ENCODE measurements at places on chromosomes 1 and 21. TPM values are rescaled to one million over a fixed set of nuclear protein-coding genes. Genes with fewer than 3 reads are reported as not detected.

Gene KCNE2
- not detected for total RNA-seq

Gene DTL
- total RNA-seq, result 8.0 TPM

Gene LCE3E
- not detected for total RNA-seq

Gene PLA2G5
- total RNA-seq, result not detected

Gene SPATC1L
- 27.1 TPM for total RNA-seq

Gene EDARADD
- not detected for total RNA-seq

Gene TMEM63A
- 29.7 TPM for total RNA-seq

Gene AMY1C
- not detected for total RNA-seq

Gene STMN1
- total RNA-seq, result 106 TPM

Gene RNU1-4
- total RNA-seq, result under 0.01 TPM

Gene TNFRSF14
- total RNA-seq, result 86.1 TPM

Gene SPRR4
- not detected for total RNA-seq

Gene ESPN
- 0.15 TPM for total RNA-seq

DNA sequence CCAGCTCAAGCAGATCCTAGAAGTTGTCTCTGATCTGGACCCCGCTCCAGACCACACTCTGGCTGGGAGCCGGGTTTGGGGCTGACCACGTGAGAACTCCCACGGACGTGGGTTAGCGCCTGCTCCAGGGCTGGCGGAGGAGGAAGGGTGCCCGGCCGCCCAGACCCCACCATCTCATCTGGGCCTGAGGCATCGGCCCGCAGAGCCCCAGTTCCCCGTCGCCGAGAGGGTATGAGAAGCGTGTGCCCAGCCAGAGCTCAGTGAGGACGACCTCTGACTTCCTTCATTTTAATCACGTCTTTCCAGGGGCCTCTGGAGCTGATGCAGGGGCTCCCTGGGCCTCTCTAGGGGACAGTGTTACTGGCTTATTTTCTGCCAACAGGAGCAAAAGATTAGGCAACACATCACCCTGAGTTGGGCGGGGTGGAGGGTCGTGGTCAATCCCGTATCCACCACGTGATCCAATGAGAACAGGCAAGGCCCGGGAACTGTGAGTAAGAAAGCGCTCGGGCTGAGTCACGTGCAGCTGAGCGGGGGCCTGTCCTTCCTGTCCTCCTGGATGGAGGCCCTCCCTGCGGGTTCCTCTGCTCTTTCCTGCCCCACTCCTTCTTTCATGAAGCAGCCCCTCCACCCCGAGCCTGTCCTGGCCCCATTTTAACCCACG is 81.1 kb downstream of the SIK1 start:
- no peak for DNase-seq

DNA sequence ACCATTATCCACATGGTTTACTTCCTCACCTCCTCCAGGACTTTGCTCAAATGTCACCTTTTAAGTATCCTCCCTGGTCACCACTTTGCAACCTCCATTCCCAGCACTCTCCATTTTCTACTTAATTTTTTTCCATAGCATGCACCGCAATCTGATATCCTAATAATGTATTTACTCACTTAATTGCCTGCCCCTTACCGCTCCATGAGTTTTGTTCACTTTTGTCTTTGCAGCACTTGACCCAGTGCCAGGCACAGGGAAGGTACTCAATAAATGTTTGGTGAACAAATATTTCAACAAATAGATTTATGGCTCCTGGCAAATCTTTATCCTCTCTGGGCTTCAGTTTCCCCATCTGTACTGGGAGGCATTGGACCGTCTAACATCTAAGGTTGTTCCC is 53.6 kb downstream of the UBE2T start:
- no peak for DNase-seq

DNA sequence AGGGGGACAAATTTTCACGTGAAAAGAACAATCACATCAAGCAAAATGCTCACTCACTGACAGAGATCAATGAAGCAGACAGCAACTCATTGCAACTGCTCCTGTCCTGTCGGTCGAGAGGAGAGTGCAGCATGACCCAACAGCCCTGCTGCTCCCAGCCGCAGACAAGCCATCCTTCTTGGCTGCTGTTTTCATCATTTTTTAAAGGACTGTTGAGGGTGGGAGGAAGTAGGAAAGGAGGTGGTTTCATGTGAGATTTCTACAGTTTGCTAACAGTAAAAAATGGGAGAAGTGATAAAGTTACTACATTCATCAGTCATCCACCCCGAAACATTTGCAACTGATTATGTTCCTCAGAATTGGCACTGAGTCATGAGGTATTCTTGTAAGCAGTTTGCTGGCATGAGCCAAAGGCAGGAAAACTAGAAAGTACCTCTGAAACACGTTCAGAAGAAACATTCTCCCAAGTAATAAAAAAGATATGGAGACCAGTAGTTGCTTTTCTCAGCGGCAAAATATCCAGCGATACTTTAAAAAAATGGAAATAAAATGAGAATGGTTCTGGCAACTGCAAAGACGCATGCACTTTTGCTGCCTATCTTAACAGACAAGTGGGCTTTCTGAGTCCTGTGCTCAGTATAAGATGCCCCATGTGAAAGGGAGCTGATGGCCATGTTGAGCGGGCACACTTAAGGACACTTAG is 72.0 kb upstream of the CLDN14 start:
- DNase-seq, result no peak

GRCh38 chr1:58854576-58854975 is 70.7 kb upstream of the JUN start:
- no peak for DNase-seq

DNA sequence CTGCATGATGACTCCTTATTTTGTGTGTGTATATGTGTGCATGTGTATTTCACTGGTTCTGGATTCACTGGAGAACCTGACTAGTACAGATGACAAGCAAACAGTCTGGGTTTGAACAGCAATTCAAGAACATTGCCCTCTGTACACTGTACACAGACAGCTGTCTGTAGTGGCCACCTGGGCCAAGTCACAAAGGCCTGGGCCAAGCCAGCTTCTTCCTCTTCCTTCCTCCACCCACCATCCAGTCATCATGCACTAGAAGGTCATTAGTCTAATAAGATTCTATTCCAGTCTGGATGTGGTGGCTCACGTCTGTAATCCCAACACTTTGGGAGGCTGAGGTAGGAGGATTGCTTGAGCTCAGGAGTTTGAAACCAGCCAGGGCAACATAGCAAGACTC is 155.9 kb downstream of the ELAVL4 start:
- DNase-seq, result no peak

DNA sequence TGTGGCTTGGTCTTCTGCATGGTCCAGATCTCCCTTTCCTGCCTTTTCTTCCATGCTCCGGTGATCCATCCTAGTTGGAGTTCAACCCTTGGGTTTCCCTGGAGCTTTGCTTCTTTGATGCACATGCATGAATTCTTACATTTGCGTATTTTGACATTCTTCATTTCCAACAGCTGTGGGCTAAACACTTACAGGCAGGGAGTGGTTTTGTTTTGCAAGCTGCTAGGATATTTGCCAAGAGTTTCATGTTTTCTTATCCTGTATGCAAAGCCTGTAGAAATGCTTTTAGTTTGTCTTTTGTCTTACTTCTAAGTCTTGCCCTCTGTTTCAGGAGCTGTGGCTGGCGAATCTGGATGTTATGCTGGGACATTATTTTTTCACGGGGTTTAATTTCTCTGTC is 90.3 kb upstream of the PAXBP1 start:
- no peak for DNase-seq

- DNase-seq, result no peak
These were observed 43.2 kb downstream of the DNM3 start for GRCh38 chr1:171884475-171884874.

DNA sequence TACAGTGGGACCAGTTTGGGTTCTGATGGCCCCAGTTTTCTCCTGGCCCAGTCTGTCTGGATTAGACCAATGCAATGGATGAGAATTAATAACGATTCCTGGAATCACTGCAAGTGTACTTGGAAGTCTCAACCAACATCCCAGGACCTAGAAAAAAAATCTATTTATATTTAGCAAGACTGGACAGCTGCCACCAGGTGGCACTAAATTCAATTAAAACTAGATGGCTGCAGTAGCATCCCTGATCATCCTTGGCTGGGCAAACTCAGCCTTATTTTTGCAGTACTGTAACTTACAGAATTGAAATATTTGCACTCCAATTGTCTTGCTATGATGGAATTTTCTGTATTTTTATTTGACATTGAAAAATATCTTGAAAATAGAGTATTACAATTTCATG is 165.7 kb downstream of the NCAM2 start:
- peak; percentile 22 for DNase-seq

DNA sequence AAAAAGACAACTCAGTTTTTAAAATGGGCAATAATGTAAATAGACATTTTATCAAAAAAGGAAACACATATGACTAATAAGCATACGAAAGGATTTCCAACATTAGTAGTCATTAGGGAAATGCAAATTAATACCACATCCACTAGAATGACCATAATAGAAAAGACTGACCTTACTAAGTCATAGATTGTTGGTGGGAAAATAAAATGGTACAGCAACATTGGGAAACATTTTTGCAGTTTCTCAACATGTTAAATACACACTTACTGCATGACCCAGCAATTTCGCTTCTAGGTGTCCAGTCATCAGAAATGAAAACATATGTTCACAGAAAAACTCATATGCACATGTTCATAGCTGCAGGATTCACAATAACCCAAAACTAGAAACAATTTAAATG is 29.9 kb upstream of the SLC44A3 start:
- DNase-seq, result no peak

- no peak for DNase-seq
These were observed 14.8 kb downstream of the CTSK start for GRCh38 chr1:150793221-150793620.

GRCh38 chr1:31368611-31369107 is 4.2 kb downstream of the FABP3 start:
- DNase-seq, result no peak

GRCh38 chr21:44062380-44062779 is 44.8 kb upstream of the PWP2 start:
- DNase-seq, result no peak

DNA sequence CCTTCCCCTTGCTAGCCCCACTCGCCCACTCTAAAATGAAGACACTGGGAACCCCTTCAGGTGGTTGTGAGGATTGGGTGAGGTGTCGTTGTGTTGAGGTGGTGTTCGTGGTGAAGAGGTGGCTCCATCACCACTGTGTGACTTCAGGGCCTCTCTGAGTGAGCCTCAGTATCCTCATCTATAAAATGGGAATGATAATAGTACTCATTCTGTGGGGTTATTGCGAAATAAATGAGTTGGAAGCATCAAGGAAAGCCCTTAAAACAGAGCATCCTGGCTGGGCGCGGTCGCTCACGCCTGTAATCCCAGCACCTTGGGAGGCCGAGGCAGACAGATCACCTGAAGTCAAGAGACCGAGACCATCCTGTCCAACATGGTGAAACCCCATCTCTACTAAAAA is 6.7 kb upstream of the MARCKSL1 start:
- DNase-seq, result no peak

DNA sequence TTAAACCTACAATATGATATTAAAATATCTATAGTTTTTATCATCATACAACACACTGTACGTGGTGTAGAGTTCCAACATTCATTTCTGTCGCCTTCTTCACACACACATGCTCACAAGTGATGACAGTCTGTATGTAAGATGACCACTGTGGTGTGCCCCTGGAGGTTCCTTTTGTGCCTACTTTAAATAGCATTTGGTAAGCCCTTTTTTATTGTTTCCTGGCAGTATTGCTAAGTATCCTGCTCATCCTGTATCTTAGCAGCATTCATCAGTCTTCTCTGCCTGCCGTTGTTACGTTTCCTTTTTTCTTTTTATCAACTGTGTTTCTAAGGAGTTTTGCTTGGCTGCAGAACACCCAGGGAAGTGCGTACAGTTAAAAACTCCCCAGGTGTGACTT is 231.4 kb downstream of the CHRM3 start:
- DNase-seq, result no peak

DNA sequence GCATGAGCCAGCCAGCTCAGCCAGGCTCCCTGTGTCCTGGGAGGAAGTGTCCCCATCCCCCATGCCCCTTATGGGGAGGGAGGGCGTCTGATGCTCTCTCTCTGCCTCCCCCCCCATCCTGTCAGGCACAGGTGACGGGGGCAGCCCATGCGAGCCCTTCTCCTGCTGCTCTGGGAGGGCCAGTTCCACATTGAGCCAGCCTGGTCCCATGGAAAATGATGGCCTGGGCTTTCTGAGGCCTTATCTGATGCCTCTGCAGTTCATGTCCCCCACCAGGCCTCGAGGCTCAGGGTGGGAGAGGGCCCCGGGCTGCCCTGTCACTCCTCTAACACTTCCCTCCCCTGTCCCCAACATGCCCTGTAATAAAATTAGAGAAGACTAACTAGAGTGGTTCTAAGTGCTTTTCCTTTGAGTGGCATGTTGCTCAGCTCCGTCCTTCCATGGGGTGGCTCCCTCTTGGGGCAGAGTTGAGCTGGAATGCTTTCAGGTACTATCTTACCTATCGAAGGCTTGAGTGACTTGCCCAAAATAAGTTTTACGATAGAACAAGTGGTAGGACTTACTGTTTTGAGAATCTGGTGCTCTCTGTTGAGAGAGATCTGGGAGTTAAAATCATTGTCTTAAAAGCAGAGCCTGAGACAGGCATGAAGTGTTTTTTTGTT is 1.8 kb upstream of the MTFR1L start:
- no peak for DNase-seq

- DNase-seq, result no peak
These were observed at the start of gene KCNK2 for GRCh38 chr1:215082532-215083382. Gene KCNK2, plus strand, starts transcription at chr1:215082737. Its CDS starts 649 bp downstream, at chr1:215083386.

DNA sequence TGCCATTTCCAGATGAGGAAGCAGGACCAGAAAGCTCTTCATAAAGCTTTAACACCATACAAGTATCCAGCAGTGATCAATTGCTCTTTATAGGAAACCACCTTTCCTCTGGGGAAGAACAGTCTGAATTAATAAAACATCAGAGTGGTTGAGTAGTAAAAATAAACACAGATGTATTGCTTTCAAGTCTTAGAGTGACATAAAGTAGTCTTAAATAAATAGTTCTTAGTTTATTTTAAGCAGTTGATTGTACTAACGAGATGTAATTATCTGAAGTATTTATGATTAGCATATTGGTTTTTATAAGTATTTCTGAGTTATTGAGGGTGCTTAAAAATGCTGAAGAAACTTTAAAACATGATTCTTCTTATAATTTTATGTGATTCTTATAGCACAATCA is 67.0 kb downstream of the PRKAA2 start:
- no peak for DNase-seq

DNA sequence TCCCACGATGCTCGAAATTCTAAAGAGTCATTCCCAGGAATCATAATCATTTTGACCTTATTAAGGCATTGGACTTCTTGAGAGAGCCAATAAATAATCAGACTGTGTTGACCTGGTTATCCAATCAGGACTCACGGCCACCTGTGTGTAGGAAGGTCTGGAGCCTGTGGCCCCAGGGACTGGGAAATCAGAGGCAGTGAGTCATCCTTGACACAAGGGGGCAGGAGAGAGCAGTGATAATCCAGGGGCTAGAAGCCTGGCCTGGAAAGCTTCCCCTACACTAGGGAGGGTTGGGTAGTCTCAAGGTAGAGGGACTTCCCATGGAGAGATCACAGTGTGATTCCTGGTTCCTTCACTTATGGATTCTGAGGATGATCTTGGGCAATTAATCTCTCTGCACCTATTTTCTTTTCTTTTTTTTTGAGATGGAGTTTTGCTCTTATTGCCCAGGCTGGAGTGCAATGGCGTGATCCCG is 4.7 kb downstream of the MR1 start:
- peak; percentile 51 for DNase-seq

GRCh38 chr1:8362701-8363101 is 44.8 kb downstream of the SLC45A1 start:
- no peak for DNase-seq

- DNase-seq, result no peak
These were observed 8.1 kb downstream of the TFF3 start for GRCh38 chr21:42307106-42307505.

GRCh38 chr1:28458237-28459228 is 47.3 kb upstream of the RCC1 start:
- DNase-seq, result no peak

All from glomerular endothelial cell (primary cell).